ENCODE measurements at places on chromosomes 5 and 9. TPM values are rescaled to one million over a fixed set of nuclear protein-coding genes. Genes with fewer than 3 reads are reported as not detected.

DNA sequence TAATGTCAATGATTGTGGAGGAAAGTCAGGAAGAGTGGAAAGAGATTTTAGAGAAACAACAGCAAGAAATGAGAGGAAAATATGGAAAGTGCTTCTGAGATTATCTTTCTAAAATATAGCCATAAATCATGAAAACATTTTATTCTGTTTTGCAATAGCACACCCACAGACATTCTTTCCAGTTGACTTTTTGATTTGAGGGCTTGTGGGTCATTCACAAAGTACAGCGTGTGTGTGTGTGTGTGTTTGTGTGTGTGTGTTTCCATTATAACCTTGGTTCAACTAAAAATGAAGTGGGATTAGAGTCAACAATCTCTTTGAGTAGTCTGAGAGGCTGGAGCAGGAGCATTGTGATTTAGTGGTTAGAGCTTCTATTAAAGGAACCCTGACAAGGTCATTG is 116.6 kb upstream of the GAS1 start:
- DNase-seq: no peak

GRCh38 chr9:93648181-93648580 is 71.8 kb downstream of the PHF2 start:
- peak; percentile 0 for DNase-seq

DNA sequence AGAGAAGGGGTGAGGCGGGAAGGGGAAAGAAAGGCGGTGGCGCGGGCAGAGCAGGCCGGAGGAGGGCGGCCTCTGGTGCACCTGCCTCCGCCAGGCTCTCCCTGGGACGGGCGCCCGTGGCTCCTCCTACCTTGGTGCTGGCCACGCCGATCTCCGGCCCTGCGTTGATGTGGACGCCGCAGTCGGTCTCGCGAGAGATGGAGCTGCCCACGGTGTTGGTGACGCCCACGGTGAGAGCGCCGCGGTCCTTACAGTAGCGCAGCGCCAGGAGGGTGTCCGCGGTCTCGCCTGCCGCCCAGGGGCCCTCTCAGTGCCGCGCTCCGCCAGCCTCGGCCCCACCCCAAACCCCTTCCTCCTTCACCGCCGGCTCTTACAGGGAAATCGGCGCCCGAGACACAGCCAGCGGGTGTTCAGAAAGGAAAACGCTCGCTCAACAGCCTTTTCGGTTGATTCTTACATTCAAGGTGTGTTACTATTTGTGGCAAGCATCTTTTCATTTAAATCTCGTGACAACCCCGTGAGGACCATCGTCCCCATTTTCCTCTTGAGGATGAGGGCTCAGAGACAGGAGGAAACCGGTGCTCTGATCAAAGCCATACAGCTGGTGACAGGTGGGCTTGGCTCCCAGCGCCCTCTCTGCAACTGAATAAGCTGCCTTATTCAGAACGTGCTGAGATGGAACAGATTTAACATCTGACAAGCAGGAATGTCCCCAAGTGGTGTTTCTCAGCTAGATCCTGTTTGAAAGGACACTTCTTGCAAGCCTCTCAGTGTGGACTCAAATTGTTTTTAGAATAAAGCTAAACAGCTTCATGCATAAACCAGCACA is 22.0 kb upstream of the MAPK9 start:
- DNase-seq: no peak

The PCDHGA3 gene
- 0.95 TPM for total RNA-seq

DNA sequence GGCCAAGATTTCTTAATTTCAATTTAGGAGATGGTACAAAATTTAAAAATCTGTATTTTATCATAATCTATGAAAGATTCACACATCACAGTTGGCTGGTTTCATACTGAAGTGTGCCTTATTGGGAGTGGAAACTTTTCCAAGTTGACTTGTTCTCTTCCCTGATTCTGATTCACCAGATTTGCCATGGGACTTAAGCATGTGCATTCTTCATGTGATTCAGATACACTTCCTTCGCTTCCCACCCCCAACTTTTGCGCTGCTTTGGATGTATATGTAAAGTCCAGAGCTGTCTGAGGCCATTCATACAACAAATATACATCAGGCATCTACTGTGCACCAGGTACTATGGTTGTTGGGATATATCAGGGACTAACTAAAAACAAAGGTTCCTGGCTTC is 34.4 kb downstream of the CPEB4 start:
- DNase-seq: no peak

The MAMDC4 gene
- total RNA-seq: 11.4 TPM

GRCh38 chr5:64838803-64839202 is 70.1 kb downstream of the CWC27 start:
- no peak for DNase-seq

DNA sequence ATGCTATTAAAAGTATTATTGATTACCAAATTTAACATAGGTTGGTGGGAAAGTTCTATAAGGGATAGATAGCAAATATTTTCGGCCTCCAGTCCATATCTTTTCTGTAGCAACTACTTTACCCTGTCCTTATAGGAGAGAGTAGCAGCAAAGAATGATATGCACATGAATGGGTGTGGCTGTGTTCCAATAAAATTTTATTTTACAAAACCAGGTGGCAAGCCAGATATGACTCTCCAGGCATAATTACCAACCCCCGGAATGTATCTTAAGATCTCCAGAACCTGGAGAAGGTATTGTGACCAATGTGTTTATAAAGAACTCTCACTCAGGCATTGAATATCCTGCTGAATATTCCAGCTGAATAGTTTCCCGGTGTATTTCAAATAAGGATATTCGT is 1461.2 kb downstream of the MAT2B start:
- no peak for DNase-seq

GRCh38 chr9:122988920-122989621 is 44.4 kb upstream of the GPR21 start:
- no peak for DNase-seq

GRCh38 chr5:60597572-60598320 is 102.2 kb downstream of the DEPDC1B start:
- DNase-seq: no peak

DNA sequence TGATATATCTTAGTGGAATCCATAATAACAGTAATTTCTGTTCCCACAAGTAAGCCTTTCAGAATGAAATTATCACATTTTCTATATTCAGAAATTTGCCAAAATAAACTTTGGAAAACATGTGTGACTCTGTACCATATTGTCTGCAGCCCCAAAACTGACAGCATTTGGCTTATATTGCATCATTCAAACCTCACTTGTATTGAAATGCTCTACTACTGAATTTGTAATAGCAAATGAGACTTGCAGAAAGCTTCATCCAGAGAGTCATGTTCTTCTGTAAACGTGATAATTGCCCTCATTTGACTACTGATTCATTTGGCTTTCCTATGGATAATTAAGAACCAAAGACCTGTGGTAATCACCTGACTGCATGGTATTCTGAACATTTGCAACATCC is 1249.5 kb upstream of the CDH18 start:
- no peak for DNase-seq

DNA sequence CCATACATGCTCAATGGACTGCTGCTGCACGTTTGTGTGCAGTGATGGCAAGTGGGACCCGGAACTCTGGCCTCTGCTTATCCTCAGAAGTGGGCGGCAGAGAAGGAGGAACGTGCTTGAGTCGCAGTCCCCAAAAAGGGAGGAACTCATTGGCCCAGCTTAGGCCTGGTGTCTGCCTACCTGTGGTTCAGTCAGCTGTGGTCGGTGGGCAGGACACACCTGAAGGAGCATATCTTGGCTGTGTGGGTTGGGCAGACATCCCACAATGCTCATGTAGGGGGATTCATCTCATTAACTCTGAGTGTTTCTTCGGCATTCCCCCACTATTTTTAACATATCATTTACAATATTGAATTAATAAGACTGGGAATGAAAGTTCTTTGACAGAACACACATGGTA is 122.9 kb upstream of the IL12B start:
- no peak for DNase-seq

GRCh38 chr5:76805821-76806505 is 12.9 kb upstream of the F2RL1 start:
- DNase-seq: no peak

GRCh38 chr5:91126448-91126847 is 256.7 kb downstream of the ARRDC3 start:
- DNase-seq: no peak

The TCF7 gene
- total RNA-seq: 2.2 TPM

GRCh38 chr5:63155310-63155631 is 576.7 kb downstream of the LRRC70 start:
- no peak for DNase-seq

DNA sequence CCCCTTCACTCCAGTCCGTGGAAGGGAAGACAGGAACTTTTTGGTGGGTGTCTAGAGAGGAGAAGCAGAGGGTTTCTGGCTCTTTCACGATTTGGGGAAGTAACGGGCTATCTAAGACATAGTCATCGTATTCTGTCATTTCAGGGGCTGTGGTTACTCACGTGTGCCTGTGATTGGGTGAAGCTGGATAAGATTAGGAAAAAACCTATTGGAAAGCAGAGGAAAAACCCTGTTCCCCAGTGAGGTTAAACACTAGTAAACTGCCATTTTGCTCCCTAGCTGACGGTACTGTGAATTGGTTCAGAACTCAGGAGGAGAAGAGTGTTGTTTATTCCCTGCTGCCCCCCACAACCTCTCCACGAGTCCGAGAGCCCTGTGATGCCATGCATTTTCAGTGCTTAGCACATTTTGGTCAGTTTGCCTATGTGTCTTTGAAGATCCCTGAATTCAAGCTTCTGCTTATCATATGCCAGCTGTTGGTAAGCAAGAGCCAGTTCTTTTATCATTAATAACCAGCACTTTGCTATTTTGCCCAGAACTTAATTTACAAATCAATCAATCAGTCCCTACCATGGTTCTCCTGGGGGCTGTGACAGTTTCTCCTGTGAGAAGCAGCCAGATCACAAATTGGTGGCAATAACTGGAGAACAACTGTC is 45.1 kb upstream of the ROR2 start:
- DNase-seq: no peak

DNA sequence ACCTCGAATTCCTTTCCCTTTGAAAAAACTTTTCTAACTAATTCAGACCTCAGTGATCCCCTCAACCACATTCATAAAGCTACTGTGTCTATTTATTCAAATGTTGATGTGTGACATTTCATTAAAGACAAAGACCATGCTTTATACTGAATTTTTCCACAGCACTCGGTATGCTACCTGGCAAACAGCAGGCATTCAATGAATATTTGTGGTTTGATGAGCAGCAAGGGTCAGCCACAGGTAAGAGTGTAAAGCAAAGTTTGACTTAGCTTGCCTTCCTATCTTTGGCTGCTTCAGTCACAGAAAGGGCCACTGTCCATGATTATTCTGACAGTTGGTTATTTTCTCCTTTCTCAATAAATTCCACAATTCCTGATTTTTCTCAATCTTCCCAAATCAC is 5.1 kb upstream of the CDC42SE2 start:
- DNase-seq: no peak

DNA sequence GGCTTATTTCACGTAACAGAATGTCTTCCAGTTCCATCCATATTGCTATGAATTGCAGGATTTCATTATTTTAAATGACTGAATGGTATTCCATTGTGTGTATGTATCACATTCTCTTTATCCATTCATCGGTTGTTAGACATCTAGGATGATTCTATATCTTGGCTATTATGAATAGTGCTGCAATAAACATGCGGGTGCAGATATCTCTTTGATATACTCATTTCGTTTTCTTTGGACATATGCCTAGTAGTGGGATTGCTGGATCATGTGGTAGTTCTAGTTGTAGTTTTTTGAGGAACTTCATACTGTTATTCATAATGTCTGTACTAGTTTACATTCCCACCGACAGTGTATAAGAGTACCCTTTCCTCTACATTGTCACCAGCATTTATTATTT is 460.5 kb downstream of the MAN2A1 start:
- no peak for DNase-seq

GRCh38 chr9:4508907-4509589 is 18.8 kb downstream of the SLC1A1 start:
- no peak for DNase-seq

DNA sequence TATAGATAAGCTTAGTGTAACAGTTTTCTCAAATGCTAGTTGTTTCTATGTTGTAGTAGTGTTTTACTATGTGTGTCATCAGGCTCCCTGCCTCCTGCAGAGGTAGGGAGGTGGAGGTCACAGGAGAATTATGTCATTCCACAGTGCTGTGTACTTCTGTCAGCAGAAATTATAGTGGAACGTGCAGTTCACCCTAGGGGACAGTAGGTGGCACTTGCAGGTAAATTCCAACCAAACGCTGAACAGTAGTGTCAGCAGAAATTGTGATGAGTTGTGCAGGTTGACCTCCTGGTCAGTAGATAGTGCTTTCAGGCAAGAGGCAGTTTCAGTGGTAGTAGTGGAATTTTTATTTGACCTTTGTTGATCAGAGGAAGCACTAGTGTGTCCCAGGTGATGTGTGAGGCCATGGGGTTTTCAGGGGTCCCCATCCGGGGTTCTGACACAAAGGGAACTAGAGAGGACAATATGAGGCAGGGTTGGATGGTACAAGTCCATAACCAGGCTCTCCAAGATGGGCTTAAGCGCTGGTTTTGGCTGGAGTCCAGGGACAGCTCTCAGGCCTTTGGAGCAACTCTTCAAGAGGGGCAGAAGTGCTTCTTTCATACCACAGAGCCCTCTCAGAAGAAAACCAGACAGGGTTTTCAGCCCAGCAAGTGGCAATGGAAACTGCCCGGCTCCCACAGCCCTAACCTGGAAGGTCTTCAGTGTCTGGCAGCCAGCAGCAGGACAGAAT is 402.9 kb downstream of the CYLC2 start:
- DNase-seq: peak; percentile 25

The PTGER4 gene
- 39.6 TPM for total RNA-seq

- no peak for DNase-seq
These were observed 72.6 kb downstream of the ZNF354C start for GRCh38 chr5:179132586-179133355.

DNA sequence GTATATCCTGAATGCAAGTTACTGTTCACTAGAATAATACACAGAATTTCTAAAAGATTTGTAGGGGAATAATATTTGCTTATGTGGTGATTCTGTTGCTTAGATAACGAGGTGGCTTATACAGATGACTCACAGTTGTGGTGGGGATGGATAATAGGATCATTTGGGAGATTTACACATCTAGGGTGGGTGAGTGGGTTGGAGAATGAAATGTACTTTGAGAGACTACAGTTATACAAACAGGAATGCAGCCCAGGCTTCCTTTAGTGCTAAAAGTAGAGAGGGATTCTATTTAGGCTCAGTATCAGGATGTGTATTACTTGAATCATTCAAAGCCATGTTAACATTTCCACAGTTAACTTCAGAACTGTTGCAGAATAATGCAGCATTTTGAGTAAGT is 1.8 kb downstream of the CTXN3 start:
- DNase-seq: no peak

DNA sequence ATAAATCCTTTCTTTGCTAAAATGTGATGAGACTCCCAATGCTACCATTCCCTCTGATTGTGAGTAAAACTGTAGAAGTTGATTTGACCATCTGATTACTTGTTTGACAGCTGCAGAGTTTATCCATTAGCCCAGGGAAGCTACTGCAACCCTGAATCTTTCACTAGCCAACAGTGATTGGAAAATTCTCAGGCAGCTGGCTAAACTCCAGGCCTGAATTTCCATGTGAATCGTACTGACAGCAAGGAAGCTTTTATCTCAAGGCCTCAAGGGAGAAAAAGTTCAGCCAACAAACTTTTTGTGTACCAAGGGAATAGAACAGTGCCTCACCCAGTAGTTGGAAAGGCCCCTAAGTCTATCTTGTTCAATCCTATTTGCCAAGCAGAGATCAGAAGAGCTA is 246.7 kb upstream of the TRPM3 start:
- DNase-seq: peak; percentile 22

All from transverse colon (tissue), 4 donors.